Mesenchymal stem cell (in vitro differentiated cells and primary cell): ENCODE measurements at places on chromosomes 7 and 10.
A peak's percentile ranks its signal among the peaks of the same experiment; 100 is the strongest.

GRCh38 chr10:127044186-127044585, 139.0 kb downstream of the DOCK1 start:
- H3K27ac ChIP-seq: no peak overlapping the region
- peaks cover 3% of the 10 kb centered on the region for H3K4me1 ChIP-seq
- H3K27me3 ChIP-seq: no peaks in the 10 kb centered on the region
- DNase-seq: no peak

- no peak overlapping the region for H3K4me3 ChIP-seq
- no peaks in the 10 kb centered on the region for H3K36me3 ChIP-seq
- no peaks in the 10 kb centered on the region for H3K4me1 ChIP-seq
- DNase-seq: no peak
- peaks cover 4% of the 10 kb centered on the region for H3K27me3 ChIP-seq
- no peak overlapping the region for H3K27ac ChIP-seq
Observed at GRCh38 chr7:30709549-30709948, 27.3 kb upstream of the CRHR2 start.

GRCh38 chr10:15898046-15898445, 37.7 kb upstream of the MINDY3 start:
- peak; percentile 9 for DNase-seq
- H3K27ac ChIP-seq: no peak overlapping the region
- no peaks in the 10 kb centered on the region for H3K36me3 ChIP-seq
- no peaks in the 10 kb centered on the region for H3K4me1 ChIP-seq
- no peak overlapping the region for H3K4me3 ChIP-seq

DNA sequence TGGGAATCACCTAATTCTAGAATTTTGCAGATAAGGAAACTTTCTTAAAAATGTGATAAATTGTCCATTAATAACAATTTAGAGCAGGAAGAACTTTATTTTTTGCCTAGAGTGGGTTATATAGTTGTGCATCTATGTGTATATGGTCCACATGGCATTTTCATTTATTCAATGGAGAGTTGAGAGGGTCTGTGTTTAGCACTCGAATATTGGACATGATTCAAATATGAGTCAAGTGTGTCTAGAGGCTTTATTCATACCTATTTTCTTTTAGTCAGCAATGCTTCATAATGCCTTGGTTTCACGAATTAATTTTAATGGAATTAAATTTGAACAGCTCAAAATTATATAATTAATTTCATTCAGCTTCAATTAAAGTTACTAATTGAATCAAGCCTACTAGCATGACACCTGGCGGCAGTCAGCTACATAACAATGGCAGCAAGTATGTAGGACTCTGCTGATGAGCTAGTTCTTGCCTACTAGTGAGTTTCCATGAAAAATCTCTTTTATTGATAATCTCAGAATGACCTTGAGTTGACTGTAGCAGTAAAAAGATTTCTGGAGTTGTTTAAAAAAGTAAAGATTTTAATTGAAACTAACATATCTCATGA, 17.7 kb downstream of the MDFIC start:
- H3K36me3 ChIP-seq: no peaks in the 10 kb centered on the region
- H3K4me1 ChIP-seq: no peaks in the 10 kb centered on the region
- H3K27me3 ChIP-seq: no peaks in the 10 kb centered on the region
- H3K27ac ChIP-seq: no peak overlapping the region

DNA sequence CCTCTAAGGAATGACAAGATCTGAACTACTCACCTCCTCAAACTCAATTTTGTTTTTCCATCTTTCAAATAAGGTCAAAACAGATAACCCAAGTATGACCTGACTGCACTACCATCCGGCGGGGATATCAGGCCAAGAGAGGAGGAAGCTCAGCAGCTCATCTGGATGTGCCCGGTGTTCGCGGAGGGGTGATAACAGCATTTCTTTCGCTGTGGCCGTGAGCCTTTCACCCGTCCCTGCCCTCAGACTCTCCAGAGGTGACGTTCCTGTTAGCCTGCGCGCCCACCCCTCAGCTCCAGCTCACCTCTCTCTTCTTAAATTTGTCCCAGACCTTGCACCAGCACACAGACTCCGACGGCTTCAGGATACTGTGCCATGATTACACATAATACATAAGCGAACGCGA, 526 bp downstream of the ZNF248 start:
- no peaks in the 10 kb centered on the region for H3K36me3 ChIP-seq
- peak overlapping the region; percentile 69 for H3K4me3 ChIP-seq
- H3K4me1 ChIP-seq: no peaks in the 10 kb centered on the region
- no peak overlapping the region for H3K27ac ChIP-seq
